ENCODE measurements at places on chromosomes 11 and 22.

GRCh38 chr11:46682773-46683752 lies 17.4 kb downstream of the ARHGAP1 start:
- no peak for DNase-seq

GRCh38 chr11:58506935-58507334 lies 970 bp downstream of the OR5B21 start:
- no peak for DNase-seq

GRCh38 chr11:70146895-70147520 lies 56.1 kb upstream of the FADD start:
- no peak for DNase-seq

DNA sequence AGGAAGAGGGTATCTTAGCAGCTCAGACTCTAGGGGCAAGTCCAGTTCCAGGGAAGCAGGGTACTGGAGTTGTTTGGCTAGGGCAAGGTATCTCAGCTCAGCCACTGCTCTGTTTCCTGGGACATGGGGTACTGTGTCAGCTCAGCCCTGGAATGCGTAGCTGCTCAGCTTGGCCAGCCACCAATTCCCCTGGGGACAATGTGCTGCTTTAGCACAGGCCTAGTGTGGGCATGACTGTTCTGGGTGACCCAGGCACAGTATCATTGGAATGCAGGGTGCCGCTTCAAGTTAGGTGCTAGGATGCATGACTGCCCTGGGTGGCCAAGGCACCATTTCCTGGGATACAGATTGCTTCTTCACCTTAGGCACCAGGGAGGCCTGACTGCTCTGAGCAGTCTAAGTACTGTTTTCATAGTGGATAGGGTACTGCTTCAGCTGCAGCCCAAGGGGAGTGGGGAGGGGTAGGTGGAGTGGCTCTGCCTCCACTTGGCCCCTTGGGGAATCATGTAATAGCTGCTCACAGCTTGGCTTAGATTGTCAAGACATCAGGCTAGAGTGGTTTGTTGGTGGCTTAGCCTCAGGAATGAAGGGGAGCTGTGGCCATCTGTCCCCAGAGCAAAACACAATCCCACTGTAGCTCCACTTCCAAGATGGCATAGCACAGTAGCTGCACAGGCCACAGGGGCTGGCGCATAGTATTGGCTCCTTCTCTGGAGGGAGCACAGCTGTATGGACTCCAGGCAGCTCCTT lies 36.0 kb downstream of the MADD start:
- DNase-seq: peak; percentile 23

- DNase-seq: no peak
Measured at GRCh38 chr11:9708544-9708943, 44.7 kb downstream of the SWAP70 start.

- DNase-seq: no peak
Measured at GRCh38 chr11:56932572-56933220, 56.0 kb upstream of the OR5AK2 start.

DNA sequence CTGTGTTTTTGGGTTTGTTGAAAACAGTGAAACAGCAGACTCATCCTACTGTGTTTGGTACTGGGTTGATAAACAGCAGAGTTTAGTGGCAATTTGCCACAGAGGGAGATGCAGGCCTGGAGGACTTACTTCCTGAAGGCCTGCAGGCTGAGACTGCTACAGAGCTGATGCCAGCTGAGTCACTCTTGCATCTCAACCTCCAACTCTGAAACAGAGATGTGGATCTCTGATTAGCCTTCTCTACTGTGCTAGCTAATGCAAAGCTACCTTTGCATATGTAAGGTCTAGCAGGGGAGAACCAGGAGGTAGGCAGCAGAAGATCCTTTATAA lies 14.3 kb downstream of the ATP5MG start:
- DNase-seq: no peak

DNA sequence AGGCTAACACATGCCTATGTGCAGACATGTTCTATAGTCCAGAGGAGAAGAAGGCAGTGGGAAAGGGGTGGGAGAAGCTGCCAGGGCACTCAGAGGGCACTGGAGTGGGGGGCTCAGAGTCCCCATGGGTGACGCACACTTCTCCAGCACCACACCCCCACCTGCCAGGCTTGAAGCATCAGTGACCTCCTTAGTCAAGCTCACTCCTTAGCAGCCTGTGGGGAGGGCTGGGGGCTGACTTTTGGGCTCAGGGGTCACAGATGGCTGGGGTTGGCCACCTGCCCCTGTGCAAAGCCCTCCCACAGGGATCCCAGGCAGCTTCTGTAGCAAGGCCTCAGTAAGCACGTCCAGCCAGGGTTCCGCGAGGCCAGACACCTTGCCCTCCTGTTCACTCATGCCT lies 18.8 kb downstream of the TRIM29 start:
- no peak for DNase-seq

DNA sequence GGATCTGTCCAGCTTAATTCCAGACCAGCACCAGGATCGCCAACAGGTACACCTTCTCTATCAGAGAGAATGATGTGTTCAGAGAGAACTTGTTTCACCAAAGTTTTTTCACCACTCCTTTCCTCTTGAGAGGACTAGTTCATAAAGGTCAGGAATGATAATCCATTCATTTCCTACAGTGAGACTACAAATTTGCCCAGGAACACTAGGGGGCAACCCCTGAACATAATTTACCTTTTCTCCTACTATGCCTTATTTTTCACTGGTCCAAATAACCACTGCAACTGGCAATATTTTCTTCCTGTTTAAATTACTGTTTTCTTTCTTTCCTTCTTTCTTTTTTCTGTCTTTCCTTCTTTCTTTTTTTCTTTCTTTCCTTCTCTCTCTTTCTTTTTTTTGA lies 22.5 kb downstream of the CAVIN3 start:
- peak; percentile 17 for DNase-seq

DNA sequence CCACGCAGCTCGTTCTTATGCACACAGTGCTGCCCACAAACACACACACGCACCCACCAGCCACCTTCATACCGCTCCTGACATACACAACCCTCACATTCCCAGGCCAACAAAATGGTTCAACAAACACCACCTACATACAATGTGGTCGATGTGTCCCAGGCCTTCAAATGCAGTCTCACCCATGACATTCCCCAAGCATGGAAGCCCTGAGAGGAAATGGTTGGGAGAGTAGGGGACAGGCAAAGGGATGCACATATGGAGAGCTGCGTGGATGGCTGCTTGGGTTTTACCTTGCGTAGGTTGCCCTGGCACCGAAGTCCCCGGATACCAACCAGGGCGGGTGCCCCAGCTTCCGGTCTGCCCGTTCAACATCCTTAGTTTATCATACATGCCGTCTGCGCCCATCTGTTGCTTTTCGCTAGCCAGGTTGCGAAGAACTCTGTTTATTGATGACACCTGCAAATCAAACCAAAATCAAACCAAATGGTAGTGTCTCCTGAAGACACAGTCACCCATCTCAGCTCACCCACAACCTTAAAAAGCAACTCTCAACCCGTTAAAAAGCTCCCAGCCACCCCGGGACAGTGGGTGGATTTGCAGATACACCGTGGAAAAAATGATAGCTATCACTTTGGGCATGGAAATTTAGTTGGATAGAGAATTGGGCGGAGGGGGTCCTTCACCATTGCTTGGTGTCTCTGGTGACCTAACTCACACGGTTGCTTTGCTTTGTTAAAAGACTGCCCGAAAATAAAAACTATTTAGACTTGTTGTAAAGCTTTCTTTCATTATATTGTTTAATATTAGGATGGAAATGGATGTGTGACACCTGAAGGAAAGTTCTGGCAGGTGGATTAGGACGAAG lies 10.5 kb downstream of the PAX6 start:
- no peak for DNase-seq

DNA sequence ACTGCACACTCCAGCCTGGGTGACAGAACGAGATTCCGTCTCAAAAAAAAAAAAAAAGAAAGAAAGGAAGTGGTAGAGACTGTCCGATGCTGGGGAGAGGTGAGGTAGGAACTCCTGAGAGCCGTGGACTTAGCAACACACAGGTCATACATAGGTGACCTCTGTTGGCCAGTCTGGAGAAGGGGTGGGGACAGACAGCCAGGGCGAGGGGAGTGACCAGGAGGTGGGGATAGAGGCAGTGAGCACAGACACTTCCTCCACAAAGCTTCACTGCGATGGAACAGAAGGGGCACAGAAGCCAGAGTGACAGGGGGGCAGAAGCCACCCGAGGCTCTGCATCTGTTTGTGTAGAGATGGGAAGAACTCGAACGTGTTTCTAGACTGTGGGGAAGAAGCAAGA lies 47.1 kb downstream of the MYH9 start:
- DNase-seq: no peak
